ENCODE measurements at places on chromosomes 7 and 10.

GRCh38 chr10:24255881-24256311 lies 47.0 kb downstream of the KIAA1217 start:
- no peak for DNase-seq

GRCh38 chr10:24652381-24652957 lies 71.2 kb downstream of the ARHGAP21 start:
- DNase-seq, result no peak

DNA sequence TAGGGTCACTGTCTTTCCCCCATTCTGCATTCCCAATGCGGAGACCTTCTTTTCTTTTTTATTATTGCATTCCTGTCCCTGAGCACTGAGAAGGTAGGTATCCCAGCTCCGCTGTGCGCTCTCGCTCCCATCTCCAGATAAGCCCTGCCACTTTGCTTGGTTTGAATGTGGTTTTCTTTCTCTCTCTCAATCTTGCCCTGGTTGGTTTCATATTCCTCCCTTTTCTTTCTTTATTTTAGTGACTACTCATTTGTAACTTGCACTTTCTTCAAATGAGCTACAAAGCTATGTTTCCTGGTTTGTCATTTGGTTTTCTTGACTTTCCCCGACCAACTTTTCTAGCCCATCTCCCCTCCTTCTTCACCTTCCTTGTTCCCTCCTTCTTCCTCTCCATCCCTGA lies 29.0 kb upstream of the HSPB1 start:
- DNase-seq, result no peak

DNA sequence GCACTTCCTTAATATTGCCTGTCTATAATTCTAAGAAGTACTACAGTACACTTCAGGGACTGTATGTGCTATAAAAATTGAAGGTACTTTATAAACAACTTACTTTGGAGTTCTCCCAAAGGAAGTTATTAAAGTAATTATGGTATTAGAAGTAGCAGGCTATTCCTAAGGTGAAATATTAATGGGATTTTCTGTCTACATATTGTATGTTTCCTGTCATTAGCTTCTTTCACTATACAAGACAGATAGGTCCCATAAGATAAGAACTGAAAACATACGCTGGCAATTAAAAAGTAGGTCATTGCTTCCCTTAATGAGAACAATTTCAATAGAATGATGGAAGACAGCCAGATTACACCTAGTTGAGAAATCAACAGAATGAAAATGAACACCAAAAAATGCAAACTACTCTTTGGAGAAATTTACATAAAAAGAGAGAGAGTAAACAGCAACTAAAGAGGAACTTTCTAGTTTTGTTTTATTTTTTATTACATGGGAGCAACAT lies 147.0 kb downstream of the HBP1 start:
- DNase-seq, result no peak

DNA sequence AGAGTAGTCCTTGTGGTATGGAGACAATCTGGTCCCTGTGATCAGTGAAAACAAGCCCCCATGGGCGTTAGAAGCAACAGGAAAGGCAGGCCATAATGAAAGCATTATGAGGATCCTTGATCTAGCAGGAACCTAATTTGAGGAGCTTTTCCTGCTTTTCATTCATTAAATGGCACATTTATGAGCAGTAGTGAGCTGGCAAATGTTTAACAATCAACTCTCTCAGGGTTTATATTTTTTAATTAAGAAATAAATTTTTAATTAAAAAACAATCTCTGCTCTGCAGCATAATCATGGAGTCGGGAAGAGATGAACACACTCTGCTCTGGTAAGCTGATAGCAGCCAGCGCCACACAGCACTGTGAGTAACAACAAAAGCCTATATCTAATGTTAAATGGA lies 11.3 kb upstream of the NEBL start:
- DNase-seq, result no peak

GRCh38 chr10:50622706-50623662 lies 772 bp downstream of the SGMS1 start:
- DNase-seq, result no peak

DNA sequence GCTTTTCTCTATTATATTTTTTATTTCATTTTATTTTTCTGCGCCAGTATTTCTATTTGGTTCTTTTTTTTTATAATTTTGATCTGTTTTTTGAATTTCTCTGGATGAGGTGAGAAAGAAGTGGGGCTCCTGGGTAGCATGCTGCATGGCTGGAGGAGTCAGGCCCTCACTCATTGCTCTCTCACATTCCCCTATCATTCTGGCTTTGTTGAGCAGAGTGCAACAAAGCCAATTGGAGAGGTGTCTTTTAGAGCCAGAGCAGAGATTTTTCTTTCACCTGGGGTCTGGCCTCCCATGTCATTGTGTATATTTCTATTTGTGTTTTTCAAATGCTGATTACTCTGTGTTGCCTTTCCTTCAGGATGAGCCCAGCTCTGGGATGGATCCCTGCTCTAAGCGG lies 330.0 kb upstream of the CDC14C start:
- DNase-seq, result no peak

- DNase-seq, result no peak
Measured at GRCh38 chr7:132216847-132217525, 359.3 kb downstream of the PLXNA4 start.

DNA sequence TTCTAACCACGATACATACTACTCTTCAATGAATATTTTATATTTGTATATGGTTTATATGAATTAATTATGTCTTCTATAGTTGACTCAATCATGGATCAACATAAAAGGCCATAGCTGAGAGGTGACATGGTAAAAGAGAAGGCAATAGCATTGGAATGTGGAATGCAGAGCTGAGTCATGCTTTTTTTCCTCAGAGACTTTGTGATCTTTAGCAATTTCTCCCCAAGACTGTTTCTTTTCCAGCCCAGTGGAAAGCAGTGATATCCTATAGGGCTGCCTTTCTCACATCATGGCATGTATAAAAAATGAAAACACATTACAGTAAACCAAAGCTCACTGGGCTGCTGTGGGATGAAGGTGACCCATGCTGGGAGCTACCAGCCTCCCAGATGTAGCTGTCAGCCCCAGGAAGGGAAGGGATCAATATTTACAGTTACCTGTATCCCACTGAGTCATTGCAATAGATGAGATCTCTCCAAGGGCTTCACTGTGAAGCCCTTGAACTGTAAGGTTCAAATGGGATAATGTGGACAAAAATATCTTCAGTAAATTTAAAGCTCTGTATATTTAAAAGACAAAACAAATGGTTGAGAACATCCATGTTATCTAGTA lies 30.2 kb downstream of the SLC39A12 start:
- no peak for DNase-seq

DNA sequence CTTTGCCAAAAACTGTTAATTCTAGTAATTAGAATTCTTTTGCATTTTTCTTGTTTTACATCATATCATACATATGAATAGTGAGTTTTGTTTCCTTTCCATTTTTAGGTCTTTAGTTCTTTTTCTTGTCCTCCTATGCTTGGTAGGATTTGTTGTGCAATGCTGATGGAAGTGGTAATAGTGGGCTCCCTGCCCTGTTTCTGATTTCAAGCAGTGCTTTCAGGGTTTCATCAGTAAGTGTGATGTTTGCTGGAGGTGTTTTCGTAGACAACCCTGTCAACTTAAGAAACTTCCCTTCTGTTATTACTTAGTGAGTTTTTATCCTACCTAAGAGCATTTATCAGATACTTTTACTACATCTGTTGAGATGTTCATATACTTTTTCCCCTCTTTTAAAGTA lies 50.5 kb downstream of the CSGALNACT2 start:
- no peak for DNase-seq

DNA sequence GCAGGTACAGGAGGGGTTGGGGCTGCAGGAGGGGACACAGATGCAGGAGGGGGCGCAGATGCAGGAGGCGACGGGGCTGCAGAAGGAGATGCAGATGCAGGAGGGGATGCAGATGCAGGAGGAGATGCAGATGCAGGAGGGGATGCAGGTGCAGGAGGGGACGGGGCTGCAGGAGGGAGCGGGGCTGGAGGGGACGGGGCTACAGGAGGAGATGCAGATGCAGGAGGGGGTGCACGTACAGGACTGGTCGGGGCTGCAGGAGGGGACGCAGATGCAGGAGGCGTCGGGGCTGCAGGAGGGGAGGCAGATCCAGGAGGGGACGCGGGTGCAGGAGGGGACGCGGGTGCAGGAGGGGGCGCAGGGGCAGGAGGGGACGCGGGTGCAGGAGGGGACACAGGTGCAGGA lies 66.5 kb downstream of the VWA2 start:
- DNase-seq, result no peak

DNA sequence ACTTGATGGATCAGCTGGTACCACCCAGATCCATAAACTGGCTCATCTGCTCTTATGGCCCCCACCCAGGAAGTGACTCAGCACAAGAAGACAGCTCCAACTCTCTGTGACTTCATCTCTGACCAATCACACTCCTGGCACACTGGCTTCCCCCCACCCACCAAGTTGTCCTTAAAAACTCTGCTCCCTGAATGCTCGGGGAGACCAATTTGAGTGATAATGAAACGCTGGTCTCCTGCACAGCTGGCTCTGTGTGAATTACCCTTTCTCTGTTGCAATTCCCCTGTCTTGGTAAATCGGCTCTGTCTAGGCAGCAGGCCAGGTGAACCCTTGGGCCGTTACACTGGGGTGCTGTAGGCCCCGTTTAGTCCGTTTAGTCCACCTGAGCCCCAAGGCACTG lies 23.4 kb upstream of the BNIP3 start:
- no peak for DNase-seq

DNA sequence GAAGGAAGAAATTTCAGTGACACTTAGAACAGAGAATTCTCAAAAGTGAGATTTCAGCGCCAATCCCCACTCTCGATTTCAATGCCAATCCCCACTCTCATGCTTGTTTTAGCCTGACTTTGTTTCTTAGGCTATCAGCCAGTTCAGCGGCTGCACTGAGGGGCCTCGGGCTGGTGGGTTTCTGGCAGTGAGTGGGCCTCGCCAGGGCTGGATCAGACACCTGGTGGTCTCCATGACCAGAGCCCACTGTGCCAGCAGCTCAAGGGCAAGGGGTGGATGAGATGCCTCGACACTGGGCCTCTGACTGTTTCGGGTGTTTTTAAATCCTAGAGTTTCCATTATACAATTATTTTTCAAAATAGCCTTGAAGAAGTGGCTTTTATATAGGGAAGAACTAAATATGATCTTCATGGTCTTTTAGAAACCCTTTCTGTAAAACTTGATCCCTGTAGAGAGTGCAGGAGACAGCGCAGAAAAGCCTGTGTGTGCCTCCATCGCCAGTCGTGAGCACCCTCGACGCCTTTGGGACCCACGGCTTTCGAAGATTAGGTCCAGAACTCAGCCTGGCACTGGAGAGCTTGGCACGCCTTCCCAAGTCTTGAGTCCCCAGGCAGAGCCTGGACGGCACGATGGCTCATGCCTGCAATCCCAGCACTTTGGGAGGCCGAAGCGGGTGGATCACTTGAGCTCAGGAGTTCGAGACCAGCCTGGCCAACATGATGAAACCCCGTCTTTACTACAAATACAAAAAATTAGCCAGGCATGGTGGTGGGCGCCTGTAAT lies 76.2 kb downstream of the INPP5A start:
- no peak for DNase-seq

GRCh38 chr7:77415476-77415822 lies 700 bp downstream of the GSAP start:
- DNase-seq, result no peak

DNA sequence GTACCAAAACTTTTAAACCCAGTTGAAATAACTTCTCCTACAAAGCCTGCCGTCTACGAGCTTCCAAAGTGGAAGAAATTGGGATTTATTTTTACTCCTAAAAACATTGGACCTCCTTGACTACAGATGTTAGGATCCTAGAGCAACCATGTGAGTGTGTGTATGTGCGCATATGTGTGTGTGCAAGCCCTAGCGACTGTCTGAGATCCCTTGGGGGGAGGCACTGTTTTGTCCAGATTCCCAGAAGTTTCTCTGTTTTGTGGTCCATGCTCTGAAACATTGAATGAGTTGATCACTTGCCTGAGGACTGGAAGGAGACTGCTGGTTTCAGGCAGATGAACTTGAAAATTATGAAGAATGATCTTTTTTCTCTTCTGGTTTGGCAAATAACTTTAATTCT lies 312.3 kb upstream of the ZNF32 start:
- no peak for DNase-seq

- DNase-seq, result no peak
Measured at GRCh38 chr7:82549616-82550285, 106.2 kb upstream of the CACNA2D1 start.

- no peak for DNase-seq
Measured at GRCh38 chr7:101947899-101948298, 130.5 kb downstream of the CUX1 start.

- DNase-seq, result no peak
Measured at GRCh38 chr10:51445588-51445987, 253.8 kb downstream of the CSTF2T start.

GRCh38 chr10:114751856-114752255 lies 69.7 kb upstream of the FHIP2A start:
- DNase-seq, result no peak

DNA sequence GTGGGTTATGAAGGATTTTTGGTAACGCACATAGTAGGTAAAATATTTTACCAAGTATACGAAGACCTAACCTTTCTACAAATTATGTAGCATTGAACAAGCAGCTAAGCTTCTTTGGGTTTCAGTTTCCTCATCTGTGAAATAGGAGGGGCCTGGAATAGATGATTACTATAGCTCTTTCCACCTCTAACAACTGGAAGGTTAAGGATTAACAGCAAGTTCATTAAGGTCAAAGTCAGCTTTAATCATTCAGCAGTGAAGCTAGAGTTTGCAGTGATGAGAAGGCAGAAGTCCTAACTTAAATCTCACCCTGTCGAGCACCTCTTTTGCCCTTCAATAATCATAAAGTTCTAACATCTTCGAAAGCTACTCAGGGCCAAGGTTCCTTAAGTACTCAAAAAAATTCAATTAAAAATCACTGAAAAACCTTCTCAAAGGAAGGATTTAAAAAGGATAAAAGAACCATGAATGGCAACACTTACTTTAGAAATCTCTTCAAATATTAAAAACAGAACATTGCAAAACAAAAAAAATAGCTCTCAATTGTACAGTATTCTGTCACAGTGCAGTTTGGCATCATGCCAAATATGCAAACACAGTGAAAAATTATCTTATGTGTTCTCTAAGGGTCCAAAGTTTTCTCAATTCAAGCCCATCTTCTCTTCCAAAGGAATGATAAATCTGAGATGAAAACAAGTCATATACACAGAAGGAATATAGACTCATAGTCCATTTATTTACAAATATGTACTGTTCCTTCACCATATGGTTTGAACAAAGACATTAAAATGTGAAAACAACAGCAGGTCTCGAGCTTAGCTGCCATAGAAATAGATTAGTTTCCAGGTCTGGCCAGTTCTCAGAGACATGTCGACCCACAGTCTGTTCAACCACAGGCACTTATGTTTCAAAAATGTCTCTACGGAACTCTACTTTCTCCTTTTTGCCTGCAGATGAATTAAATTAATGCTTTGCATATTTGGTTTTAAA lies 152.0 kb upstream of the SLC13A1 start:
- DNase-seq, result no peak

- DNase-seq, result no peak
Measured at GRCh38 chr7:116809636-116810266, 52.6 kb upstream of the CAPZA2 start.

Measured in stimulated activated CD4-positive, alpha-beta T cell treated with anti-CD3 and anti-CD28 coated beads, Interleukin-1b, Interleukin-23, amount 100 ng/mL, for 1 hour (primary cell).